Lower lobe of right lung (tissue), 2 donors: ENCODE measurements at places on chromosomes 4 and X.

DNA sequence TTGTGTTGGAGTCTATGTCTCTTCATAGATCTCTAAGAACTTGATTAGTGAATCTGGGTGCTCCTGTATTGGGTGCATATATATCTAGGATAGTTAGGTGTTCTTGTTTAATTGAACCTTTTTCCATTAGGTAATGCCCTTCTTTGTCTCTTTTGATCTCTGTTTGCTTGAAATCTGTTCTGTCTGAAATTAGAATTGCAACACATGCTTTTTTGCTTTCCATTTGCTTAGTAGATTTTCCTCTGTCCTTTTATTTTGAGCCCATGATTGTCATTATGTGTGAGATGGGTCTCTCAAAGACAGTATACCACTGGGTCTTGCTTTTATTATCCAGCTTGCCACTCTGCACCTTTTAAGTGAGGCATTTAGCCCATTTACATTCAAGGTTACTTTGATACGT, 79.1 kb upstream of the APOOL start:
- no peak overlapping the region for H3K4me3 ChIP-seq
- no peaks in the 10 kb centered on the region for H3K27me3 ChIP-seq
- no peaks in the 10 kb centered on the region for H3K36me3 ChIP-seq
- DNase-seq, result no peak
- no peak overlapping the region for H3K27ac ChIP-seq

DNA sequence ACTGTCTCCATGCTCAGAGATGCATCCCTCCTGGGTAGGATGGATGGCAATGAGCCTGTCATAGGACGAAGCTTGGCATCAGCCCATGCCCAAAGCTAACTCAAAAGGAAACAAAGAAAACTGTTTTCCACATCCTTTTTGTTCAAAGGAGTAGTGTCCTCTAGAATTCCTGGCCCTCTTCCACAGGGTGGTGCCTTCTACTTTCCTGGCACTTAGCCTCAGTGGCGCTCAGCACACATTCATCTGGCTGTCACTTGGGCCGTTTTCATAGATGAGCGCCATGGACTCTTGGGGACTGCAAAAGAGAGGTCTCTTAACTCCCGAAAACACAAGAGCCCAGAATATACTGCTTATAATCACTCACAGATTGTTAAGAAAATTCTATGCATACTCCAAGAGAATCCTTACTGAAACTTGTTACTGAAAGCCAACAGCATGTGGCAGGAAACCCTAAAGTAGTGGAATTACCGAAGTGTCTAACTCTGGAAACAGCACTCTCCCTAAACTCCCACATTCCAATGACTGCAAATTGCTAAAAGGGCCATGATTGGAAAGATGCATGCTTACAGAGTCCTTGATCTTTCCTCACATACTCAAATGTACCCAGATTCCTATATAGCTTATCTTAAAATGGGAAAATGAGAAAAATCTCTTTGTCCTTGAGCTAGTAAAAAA, 110.0 kb downstream of the HS6ST2 start:
- no peak overlapping the region for H3K27ac ChIP-seq
- DNase-seq, result no peak
- H3K27me3 ChIP-seq, result no peaks in the 10 kb centered on the region
- no peaks in the 10 kb centered on the region for H3K36me3 ChIP-seq
- H3K4me1 ChIP-seq, result no peaks in the 10 kb centered on the region
- H3K4me3 ChIP-seq, result no peak overlapping the region

DNA sequence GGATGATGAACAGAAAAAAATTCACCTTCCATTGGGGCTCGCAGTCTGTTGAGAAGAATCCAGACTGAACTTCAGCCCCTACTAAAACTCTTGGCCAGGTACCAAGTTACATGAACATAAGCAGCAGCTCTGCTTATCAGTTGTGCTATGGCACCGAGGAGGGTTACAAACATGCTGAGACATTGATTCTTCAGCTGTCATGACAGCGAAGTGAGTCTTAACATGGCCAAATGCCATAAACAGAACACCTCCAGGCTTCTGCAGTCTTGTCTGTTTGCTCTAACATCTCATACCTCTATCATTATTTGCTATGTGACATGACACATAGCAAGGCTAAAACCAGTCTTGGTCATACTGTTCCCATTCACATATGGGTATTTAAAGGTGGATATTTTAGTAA, 521.5 kb downstream of the GRID2 start:
- no peaks in the 10 kb centered on the region for H3K36me3 ChIP-seq
- H3K27me3 ChIP-seq, result no peaks in the 10 kb centered on the region
- DNase-seq, result no peak
- no peaks in the 10 kb centered on the region for H3K4me1 ChIP-seq
- H3K27ac ChIP-seq, result no peak overlapping the region
- no peak overlapping the region for H3K4me3 ChIP-seq

DNA sequence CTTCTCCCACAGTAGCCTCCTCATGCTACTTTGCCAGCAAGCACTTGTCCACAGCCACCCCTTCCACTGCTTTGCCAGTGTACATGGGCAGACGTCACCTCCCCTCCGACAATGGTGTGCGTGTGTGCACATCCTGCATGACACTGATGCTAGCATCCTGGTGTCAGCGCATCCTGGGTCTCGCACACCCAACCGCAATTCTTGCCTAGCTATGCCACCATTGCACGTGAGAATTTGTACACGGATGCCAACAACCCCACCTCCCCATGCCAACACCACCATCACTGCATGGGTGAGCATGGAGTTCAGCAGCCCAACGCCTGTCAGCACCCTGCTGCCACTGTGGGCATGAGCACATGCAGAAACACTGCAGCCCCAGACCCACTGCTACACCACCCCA, 550.0 kb downstream of the STPG2 start:
- no peaks in the 10 kb centered on the region for H3K4me1 ChIP-seq
- H3K27me3 ChIP-seq, result no peaks in the 10 kb centered on the region
- H3K27ac ChIP-seq, result no peak overlapping the region
- H3K36me3 ChIP-seq, result no peaks in the 10 kb centered on the region
- H3K4me3 ChIP-seq, result no peak overlapping the region
- no peak for DNase-seq

DNA sequence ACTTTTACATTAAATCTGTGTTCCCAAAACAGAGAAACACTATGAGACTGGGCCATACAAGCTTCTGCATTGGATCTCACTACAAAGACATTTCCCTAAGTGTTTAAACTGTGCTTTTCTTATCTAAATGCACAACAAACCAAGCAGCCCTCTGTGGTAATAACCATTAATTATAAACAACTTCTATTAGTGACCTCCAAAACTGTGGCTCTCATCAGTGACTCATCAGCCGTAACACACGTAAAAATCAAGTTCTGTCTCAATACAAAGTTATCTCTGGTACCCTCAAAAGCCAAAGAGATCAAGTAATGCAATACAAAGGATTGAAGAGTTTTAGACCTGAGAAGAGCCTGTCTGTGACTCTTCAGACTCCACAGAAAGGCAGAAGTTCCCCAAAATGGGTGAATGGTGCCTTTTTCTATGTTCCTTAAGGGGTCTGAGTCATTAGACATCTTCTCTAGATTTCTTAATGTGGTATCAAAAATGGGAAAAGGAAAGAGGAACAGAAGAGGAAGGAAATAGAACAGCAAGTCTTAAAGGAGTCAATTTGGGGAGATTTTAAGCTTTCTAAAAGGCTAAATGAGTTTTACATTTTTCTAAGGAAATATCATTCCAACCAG, 189.8 kb upstream of the PPP1R2C start:
- no peaks in the 10 kb centered on the region for H3K27me3 ChIP-seq
- DNase-seq, result no peak
- no peaks in the 10 kb centered on the region for H3K4me1 ChIP-seq
- H3K36me3 ChIP-seq, result no peaks in the 10 kb centered on the region
- H3K27ac ChIP-seq, result no peak overlapping the region
- no peak overlapping the region for H3K4me3 ChIP-seq

GRCh38 chr4:130359542-130359941, 1263.6 kb downstream of the C4orf33 start:
- DNase-seq, result no peak
- H3K27me3 ChIP-seq, result no peaks in the 10 kb centered on the region
- no peak overlapping the region for H3K27ac ChIP-seq
- no peaks in the 10 kb centered on the region for H3K36me3 ChIP-seq

DNA sequence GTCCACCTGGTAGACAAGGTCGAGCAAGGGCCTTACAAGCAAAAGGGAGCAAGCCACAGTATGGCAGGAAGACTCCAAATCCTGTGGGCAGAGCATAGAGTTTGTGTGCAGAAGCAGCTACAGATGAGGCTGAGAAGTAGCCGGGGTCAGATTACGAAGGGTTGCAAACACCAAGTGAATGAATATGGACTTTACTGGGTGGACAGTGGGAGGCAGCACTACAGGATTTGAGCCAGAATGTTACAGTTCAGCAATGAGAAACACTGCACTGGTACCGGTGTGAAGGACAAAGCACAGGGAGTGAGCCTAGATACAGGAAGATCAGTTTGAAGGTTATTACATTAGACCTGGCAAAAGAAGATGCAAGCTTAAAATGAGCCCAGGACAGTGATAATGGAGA, 46.1 kb upstream of the HOPX start:
- no peak overlapping the region for H3K27ac ChIP-seq
- no peak overlapping the region for H3K4me3 ChIP-seq
- H3K4me1 ChIP-seq, result peaks cover 11% of the 10 kb centered on the region
- H3K27me3 ChIP-seq, result no peaks in the 10 kb centered on the region
- no peaks in the 10 kb centered on the region for H3K36me3 ChIP-seq
- DNase-seq, result no peak

DNA sequence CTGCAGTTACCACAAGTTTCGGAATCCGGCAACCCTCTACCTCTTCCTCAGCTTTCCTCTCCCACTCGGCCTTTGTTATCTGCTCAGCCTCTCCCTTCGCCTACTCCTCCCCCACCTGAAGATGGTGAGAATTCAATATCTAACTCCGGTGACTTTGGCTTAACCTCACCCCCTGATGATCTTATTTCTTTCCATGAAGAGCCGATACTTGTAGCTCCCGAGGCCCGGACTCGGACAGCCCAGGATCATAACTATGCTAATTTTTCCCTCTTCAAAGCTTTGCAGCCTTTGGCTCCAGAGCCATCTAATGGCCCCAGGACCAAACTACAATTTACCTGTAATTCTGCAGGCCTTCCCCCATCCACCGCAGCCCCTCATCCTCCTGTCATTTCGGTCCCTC, 32.0 kb upstream of the MGST2 start:
- H3K27ac ChIP-seq, result no peak overlapping the region
- H3K4me3 ChIP-seq, result peak overlapping the region; percentile 23
- no peaks in the 10 kb centered on the region for H3K4me1 ChIP-seq
- no peak for DNase-seq
- no peaks in the 10 kb centered on the region for H3K36me3 ChIP-seq

DNA sequence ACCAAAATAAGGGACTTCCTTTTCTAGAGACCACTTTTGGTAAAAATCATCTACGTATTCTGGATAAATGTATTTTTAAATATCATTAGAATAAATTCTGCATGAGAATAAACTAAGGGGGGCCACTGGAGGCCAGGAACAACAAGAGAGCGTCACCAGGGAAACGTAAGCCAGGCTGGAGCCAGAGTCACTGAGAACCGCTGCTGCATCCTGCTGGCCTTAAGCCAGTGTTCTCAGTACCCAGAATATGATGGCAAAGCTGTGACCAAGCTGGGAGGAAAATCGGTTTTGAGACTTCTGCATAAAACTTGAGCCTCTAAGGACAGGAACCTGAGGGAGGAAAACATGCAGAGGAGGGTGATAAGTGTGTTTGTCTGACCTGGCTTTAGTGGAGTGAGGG, 63.0 kb upstream of the FAM9A start:
- H3K4me1 ChIP-seq, result no peaks in the 10 kb centered on the region
- H3K27ac ChIP-seq, result no peak overlapping the region
- no peaks in the 10 kb centered on the region for H3K36me3 ChIP-seq
- H3K27me3 ChIP-seq, result no peaks in the 10 kb centered on the region

DNA sequence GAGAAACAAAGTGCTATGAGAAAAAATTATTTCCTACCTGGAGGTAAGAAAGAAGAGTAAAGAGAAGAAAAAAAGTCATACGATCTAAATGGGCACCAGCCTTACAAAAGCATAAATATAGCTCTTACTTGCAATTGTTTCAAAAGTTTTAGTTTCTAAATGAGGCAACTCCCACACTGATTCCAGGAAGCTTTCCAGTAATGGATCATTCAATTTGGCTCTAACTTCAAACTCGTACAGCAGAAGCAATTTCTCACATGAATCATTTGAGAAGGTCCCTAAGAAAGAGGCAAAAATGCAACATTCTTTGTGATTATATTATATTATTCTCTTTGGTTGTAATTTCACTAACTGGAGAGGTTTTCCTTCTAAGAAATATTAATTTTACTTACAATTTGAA, 109.9 kb downstream of the DLG3 start:
- no peak overlapping the region for H3K4me3 ChIP-seq
- DNase-seq, result no peak
- no peaks in the 10 kb centered on the region for H3K27me3 ChIP-seq
- H3K36me3 ChIP-seq, result no peaks in the 10 kb centered on the region
- H3K4me1 ChIP-seq, result no peaks in the 10 kb centered on the region
- no peak overlapping the region for H3K27ac ChIP-seq

DNA sequence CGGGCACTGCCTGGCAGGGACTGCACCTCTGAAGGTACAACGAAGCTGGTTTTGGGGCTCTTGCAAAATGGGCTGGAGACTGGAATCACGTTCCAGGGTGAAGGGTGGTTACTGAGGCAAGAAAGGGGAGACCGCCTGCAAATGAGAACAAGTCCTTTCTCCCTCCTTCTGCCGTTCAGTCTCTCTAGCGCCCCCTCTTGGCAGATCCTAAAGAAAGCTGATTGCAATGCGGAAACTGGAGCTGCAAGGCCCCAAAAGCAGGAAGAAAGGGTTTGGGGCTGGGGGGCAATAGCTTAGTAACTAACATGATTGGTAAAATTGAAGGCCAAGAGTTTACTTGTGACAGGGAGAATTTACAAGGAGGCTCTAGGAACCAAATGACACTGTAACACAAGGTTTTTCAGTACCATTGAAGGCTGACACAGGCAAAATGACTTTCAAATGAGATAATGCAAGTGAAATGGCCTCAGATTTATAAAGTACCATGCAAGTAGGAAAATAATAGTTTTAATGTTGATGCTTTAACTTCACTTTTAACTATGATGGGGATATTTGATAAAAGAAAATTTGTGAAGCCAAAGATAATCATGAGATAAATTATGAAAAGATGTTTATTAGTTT, 222.7 kb upstream of the HAND2 start:
- no peaks in the 10 kb centered on the region for H3K27me3 ChIP-seq
- no peak overlapping the region for H3K4me3 ChIP-seq
- DNase-seq, result no peak
- H3K27ac ChIP-seq, result no peak overlapping the region
